ENCODE measurements at places on chromosomes 12 and 14.

- no peak for DNase-seq
These were observed 54.9 kb upstream of the GPR68 start for GRCh38 chr14:91299121-91300115.

GRCh38 chr12:64019101-64019500, 174.6 kb downstream of the SRGAP1 start:
- no peak for DNase-seq

- DNase-seq = no peak
These were observed 89.4 kb downstream of the ATP23 start for GRCh38 chr12:58030566-58031279.

GRCh38 chr12:2825132-2825531, 9.7 kb downstream of the NRIP2 start:
- no peak for DNase-seq

DNA sequence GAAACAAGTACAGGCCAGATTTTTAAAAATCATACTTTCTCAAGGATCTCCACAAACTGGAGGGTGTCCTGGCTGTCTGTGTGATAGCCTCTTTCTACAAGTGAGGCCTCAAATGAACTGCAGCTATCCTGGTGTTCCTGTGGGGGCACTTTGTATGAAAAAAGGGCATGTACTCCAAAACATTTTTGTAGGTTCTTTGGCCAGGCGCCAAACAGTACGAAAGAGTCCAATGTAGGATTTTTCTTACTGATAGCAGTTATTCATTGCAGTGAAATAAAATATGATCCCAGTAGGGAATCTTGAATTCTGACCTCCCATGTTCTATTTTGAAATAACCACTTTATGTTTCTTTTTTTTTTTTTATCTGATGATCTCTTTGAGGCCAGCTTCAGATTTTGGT, 381.7 kb downstream of the PAWR start:
- no peak for DNase-seq

DNA sequence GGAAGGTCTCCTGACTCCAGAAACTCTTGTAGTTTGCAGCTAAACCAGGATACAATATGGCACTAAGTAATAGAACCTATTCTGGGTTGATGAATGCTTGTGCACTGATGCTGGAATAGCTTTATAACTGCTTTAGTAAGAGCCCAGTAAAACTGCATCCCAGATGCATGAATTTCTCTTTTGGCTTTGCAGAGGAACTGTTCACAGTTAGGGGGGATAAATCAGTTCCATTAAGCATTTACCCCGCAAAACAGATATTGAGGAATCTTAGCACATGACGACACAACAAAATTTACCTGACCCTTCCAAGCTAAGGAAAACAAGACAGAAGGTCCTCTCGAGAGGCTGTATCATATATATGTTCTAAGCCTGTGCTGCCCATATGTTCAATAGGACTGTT, 457.4 kb downstream of the FOXG1 start:
- no peak for DNase-seq

GRCh38 chr12:79891506-79892162, 43.3 kb downstream of the PPP1R12A start:
- DNase-seq = no peak

- no peak for DNase-seq
These were observed 102.1 kb upstream of the FSCB start for GRCh38 chr14:44609201-44609600.

GRCh38 chr12:118328486-118329330, 44.0 kb downstream of the TAOK3 start:
- no peak for DNase-seq
